ENCODE measurements at places on chromosomes 5 and 9.

GRCh38 chr9:129615407-129616285, 5.3 kb downstream of the C9orf50 start:
- DNase-seq = no peak

- DNase-seq = no peak
These were observed 73.5 kb downstream of the PPP2R2B start for GRCh38 chr5:146805081-146805480.

DNA sequence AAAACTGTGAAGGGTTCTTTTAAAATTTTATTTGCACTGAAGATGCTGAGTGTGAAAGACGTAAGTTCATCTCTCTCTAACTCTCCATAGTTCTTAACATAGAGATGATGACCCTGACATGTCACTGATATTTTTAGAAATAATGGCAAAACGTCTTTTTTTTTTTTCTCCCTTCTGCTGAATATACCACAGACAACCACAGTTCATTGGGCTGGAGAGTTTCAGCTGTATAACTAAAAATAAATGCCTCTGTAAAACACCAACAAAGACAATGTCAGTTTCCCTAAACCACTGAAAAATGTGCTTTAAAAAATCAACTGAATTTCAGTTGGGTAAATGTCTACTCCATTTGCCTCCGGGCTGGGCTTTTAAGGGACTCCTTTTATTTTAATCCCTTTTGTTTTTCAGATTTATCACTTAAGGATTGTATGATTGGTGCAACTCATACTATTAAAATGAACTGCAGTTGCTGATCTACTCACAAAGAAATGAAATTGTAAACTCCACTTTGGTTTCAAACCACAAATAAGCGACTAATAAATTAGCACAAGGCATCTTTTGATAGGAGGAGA, 830.9 kb upstream of the WWC1 start:
- no peak for DNase-seq

GRCh38 chr9:35340046-35340445, 149.9 kb upstream of the RUSC2 start:
- no peak for DNase-seq

- DNase-seq = no peak
These were observed 36.3 kb downstream of the OLFM1 start for GRCh38 chr9:135123773-135124134.

DNA sequence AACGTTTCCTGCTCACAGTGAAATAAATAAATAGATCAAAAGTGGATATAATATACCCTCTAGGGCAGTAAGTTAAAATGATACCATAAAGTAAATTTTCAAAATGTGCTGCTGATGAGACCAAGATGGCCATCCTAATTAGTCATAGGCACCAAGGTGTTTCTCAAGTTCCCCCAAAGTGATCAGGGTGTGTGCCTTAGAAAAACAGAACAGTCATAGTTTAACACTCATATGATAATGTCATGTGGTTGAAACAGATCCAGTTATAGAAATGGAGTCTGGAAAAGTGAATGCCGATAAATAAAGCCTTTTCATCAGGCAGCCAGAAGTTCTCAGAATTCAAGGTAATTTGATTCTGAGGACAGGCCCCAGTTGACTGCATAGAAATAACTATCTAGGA, 161.5 kb upstream of the CDKN2B start:
- DNase-seq = no peak

GRCh38 chr5:1800472-1801221, 560 bp upstream of the NDUFS6 start:
- no peak for DNase-seq

DNA sequence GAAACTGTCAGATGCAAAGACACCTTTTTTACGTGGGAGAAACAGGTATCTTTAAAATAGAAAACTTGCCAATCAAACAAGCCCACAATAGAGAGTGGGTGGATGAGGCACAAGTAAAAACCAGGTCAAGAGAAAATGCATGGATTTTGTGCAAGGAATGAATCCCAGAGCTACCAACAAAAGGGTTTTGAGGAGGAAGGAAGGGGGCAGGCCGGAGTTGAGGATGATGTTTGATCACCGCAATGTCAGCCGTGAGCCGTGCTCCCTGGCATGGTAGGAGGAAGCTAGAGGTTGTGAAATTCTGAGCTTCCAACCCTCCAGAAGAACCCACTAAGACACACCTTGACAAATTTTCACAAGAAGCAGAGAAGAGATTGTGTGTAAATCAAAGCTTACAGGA, 53.2 kb downstream of the HRH2 start:
- no peak for DNase-seq

GRCh38 chr5:116457062-116457461, 117.6 kb downstream of the SEMA6A start:
- no peak for DNase-seq

DNA sequence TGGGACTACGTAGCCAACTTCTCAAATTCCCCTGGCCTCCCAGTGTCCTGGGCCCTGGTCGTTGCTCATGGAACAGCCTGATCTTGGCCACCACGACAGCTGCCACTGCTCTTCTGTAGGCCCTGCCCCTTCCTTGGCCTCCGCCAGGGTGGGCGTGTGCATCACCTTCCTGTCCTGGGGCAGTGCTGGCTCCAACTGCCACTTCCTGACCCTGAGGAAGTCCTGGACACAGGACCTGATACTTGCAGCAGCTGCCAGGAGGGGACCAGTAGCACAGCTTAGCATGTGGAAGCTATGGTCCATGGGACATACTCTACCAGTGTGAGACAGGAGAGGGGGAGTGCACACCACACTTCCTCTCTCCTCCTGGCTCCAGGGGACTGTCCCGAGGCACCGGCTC, 145.2 kb downstream of the TENT4A start:
- DNase-seq = no peak

- no peak for DNase-seq
These were observed 388.4 kb upstream of the PTGER4 start for GRCh38 chr5:40291338-40291737.

- no peak for DNase-seq
These were observed 76.6 kb upstream of the NR4A3 start for GRCh38 chr9:99745085-99745484.

- DNase-seq = no peak
These were observed 250.3 kb downstream of the TRIM32 start for GRCh38 chr9:116937361-116937760.

DNA sequence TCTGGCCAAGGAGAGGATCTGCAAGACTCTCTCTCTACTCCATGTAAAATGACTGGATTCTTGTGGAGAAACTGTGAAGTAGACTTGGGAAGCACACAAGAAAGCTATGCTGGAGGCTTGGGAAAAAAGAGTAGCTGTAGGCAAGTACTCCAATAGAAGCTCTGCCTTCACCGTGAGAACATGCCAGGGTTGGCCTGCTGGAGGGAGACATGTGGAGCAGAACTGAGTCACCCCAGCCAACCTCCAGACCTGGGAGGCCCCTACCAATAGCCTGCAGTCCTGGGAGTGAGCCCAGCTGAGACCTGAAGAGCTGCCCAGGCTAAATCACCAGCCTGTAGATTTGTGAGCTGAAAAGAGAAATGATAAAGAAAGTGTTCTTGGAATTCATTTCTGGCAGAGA, 66.6 kb downstream of the DEPDC1B start:
- DNase-seq = no peak

DNA sequence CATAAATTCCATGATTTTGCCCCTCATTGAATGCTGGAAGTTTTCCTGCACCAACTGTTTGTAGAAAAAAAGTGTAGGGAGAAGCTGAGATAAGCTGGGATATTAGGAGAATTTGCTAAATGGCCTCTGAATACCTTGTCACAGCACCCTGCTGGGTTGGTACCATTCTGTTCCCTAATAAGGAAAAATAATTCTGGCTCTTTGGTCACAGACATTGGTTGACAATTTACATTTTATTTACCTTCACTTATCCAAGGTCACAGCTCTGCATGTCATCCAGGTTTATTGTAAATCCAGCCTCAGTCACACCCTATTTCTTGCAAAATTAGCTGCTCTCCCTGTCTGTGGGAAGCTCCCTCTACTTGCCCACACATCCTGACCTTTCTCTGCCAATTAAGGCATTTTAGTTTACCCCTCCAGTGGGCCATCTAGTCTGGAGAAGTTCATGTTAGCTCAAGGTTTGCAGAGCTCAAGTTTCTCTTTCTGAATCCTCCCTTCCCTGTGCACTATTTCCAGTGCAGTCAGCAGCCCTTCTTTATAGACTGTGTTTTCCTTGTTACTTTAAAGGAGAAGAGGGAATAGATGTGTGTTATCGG, 115.4 kb upstream of the NTRK2 start:
- no peak for DNase-seq

- no peak for DNase-seq
These were observed 8.9 kb upstream of the FBP1 start for GRCh38 chr9:94648185-94648584.

Measured in activated CD4-positive, CD25-positive, alpha-beta regulatory T cell treated with anti-CD3 and anti-CD28 coated beads, Interleukin-2, amount 50 U/mL, for 16 hours (primary cell).